Testis (tissue), 5 donors: ENCODE measurements at places on chromosomes 12 and 14. TPM values are rescaled to one million over a fixed set of nuclear protein-coding genes. Genes with fewer than 3 reads are reported as not detected.

DNA sequence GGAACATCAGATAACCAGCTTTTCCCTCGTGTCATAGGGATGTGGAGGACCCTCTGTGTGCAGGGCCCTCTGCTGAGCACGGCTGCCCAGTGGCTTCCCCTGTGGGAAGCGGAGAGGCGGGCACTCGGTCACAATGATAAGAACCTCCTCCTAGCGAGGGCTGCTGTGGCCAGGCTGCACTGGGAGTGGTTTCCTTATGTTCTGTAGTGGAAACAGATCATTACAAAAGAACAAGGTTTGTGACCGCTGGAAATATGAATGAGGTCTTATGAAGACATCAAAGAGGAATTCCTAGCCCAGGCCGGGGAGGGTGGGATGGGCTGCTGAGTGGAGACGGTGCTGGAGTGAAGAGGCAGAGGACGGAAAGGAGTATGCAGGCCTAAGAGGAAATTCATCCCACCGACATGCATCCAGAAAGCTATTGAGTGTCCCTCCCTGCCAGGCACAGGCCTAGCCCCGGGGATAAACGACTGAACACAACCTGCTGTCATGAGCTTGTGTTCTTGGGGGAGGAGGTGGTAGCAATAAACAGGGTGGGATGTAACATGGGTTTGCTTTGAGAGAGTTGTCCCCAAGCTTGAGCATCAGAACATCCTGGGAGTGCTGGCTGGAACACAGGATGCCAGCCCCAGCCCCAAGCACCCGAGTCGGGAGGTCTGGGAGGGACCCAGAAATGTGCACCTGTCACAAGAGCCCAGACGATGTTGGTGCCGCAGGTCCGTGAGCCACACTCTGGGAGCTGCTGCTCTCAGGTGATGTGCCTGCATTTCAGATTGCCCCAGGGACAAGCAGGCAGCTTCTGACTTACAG is 37.5 kb downstream of the FZD10 start:
- H3K27me3 ChIP-seq: no peaks in the 10 kb centered on the region
- DNase-seq: no peak

DNA sequence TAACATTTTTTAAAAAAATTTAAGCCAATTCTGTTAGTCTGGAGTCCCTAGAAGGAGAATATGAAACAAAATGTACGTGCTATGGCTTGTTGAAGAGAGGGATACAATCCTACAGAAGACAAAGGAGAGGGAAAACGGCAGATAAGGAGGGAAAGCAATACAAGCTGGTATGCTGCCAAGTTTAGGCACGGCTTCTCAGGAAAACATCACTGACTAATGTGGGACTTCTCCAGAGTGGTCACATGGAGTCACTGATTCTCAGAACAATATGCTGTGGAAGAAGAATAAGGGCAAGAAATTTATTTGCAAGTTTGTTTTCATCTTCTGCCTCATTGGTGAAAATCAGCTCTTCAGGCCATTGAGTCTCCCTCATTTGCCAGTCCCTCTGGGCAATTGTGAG is 22.9 kb upstream of the NR1H4 start:
- DNase-seq: no peak
- no peaks in the 10 kb centered on the region for H3K4me1 ChIP-seq
- H3K4me3 ChIP-seq: no peak overlapping the region
- H3K27me3 ChIP-seq: no peaks in the 10 kb centered on the region
- no peak overlapping the region for H3K27ac ChIP-seq

- H3K4me1 ChIP-seq: no peaks in the 10 kb centered on the region
- DNase-seq: no peak
- no peak overlapping the region for H3K4me3 ChIP-seq
- H3K36me3 ChIP-seq: no peaks in the 10 kb centered on the region
- H3K27ac ChIP-seq: no peak overlapping the region
- no peaks in the 10 kb centered on the region for H3K27me3 ChIP-seq
Observed at GRCh38 chr14:91862417-91862816, 4.9 kb downstream of the TC2N start.

GRCh38 chr14:64692189-64692985 is 11.8 kb upstream of the PLEKHG3 start:
- H3K4me3 ChIP-seq: no peak overlapping the region
- H3K36me3 ChIP-seq: no peaks in the 10 kb centered on the region
- no peaks in the 10 kb centered on the region for H3K4me1 ChIP-seq
- no peak overlapping the region for H3K27ac ChIP-seq

DNA sequence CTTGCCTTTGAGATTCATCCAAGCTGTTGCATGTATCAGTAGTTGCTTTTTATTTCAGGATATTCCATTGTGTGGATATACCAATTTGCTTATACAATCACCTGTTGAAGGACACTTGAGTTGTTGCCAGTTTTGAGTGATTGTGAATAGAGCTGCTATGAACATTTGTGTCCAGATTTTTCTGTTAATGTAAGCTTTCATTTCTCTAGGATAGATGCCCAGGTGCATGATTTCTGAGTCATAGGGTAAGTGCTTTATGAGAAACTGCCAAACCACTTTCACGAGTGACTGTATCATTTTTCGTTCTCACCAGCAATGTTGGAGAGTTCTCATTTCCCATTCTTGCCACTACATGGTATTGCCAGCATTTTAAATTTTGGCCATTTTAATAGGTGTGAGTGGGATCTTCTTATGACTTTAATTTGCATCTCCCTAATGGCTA is 434.6 kb upstream of the RGS6 start:
- H3K27ac ChIP-seq: no peak overlapping the region
- no peaks in the 10 kb centered on the region for H3K27me3 ChIP-seq
- no peak overlapping the region for H3K4me3 ChIP-seq
- no peaks in the 10 kb centered on the region for H3K36me3 ChIP-seq

GRCh38 chr14:83827383-83827782 is 1702.6 kb upstream of the FLRT2 start:
- DNase-seq: no peak
- H3K36me3 ChIP-seq: no peaks in the 10 kb centered on the region
- H3K27ac ChIP-seq: no peak overlapping the region
- no peaks in the 10 kb centered on the region for H3K27me3 ChIP-seq
- H3K4me3 ChIP-seq: no peak overlapping the region

GRCh38 chr12:98053202-98053601 is 462.2 kb upstream of the TMPO start:
- H3K27ac ChIP-seq: no peak overlapping the region
- H3K36me3 ChIP-seq: no peaks in the 10 kb centered on the region
- H3K4me1 ChIP-seq: no peaks in the 10 kb centered on the region
- no peak overlapping the region for H3K4me3 ChIP-seq

IL31 gene
- not detected for total RNA-seq

GRCh38 chr14:67815573-67816225 is 691 bp downstream of the ZFYVE26 start:
- no peaks in the 10 kb centered on the region for H3K36me3 ChIP-seq
- H3K27me3 ChIP-seq: no peaks in the 10 kb centered on the region
- H3K4me1 ChIP-seq: peaks cover 11% of the 10 kb centered on the region
- no peak for DNase-seq

DNA sequence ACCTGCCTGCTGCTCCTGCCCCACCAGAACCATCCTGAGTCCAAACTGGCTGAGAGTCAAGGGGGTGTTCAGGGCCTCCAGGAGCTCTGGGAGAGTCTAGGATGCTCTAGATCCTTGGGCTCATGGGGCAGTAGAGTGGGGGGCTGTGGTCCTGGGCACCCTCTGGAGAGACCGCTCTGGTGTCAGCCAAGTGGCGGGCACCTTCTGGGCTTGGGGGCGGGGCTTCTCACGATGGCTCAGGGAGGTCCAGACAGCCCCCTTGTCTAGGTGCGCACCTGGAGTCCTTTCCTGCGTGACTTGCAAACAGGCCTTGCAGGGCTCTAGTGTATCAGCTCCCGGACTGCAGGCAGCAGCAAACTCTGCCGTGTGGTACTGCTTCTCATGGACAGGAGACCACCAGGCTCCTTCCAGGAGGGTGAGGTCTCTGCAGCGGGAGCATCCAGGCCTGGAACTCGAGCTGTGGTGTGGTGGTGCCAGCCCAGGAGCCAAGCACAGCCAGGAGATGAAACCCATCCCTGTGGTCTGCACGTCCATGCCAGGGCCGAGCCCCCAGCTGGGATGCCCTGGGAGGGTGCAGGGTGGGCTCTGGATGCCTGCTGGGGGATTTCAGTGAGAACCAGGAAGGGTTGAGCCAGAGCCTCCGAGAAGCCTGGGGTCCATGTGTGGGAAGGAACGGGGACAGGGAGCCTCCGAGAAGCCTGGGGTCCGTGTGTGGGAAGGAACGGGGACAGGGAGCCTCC is 15.0 kb downstream of the PACS2 start:
- H3K27me3 ChIP-seq: no peaks in the 10 kb centered on the region
- H3K4me1 ChIP-seq: peaks cover 18% of the 10 kb centered on the region
- no peaks in the 10 kb centered on the region for H3K36me3 ChIP-seq

- no peaks in the 10 kb centered on the region for H3K36me3 ChIP-seq
- H3K4me1 ChIP-seq: no peaks in the 10 kb centered on the region
- H3K27me3 ChIP-seq: no peaks in the 10 kb centered on the region
Observed at GRCh38 chr12:82461393-82461792, 103.1 kb downstream of the METTL25 start.

SERPINA4 gene
- not detected for total RNA-seq

GRCh38 chr14:56352999-56353398 is 226.6 kb upstream of the TMEM260 start:
- DNase-seq: no peak
- H3K27ac ChIP-seq: no peak overlapping the region

IL26 gene
- not detected for total RNA-seq
